GM20000 (cell line): ENCODE measurements at places on chromosomes 2 and 18.

DNA sequence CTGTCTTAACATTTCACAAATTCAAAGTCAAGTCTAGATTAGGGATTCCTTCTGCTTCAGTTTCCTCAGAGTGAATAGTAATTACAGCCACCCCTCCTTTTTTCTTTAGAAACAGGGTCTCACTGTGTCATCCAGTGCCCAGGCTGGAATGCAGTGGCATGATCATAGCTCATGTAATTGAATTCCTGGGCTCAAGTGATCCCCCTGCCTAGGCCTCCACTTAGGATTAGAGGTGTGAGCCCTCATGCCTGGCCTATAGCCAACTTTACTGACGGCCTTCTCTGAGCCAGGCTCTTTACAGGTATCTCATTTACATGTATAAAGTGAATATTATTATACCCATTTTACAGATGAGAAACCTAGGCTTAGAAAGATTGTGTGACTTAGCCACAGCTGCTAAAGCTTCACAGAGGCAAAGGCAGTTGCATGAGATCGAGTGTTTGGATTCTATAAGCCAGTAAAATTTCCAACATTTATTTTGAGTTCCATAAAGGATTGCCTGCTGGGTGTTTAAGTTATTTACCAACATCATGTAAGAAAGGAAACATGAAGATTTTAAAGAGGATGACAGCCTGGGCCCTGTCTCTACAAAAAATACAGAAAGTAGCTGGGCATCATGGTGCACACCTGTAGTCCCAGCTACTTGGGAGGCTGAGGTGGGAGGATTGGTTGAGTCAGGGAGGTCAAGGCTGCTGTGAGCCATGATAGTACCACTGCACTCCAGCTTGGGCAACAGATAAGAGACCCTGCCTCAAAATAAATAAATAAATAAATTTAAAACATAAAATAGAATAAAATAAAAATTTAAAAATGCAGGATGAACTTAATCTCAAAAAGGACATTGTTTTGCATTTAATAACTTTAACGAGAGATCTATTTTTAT, 1.8 kb downstream of the ENOSF1 start:
- DNase-seq: no peak

- no peak for DNase-seq
Observed at GRCh38 chr2:27741673-27742072, 29.8 kb upstream of the MRPL33 start.

- DNase-seq: no peak
Observed at GRCh38 chr18:12247946-12248345, 6.2 kb upstream of the CIDEA start.

DNA sequence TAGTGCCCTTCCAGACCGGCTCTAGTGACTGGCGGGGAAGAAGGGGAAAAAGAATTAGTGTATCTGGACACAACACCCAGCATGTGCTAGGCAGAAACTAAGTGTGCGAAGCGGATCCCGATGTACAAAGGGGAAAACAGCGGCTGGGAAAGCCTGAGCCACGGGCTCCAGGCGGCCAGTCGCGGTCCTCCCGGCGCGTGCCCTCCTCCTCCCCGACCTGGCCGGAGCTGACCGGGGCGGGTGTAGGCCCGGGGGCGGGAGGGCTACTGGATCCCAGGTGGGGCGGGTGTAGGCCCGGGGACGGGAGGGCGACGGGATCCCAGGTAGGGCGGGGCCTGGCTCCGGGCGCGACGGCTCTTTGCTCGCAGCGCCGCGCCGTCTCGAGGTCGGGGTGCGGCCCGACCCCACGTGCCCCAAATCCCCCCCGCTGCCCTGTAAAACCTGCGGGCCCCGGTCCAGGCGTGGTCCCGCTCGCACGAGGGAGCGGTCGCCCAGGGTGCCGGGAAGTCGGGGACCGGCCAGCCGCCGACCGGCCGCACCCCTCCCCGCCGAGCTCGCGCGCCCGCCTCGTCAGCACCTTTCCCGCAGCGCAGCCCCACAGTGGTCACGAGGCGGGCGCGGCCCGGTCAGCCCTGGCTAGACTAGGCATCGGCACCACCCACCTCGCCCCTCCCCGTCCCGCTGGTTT, 48.8 kb downstream of the C2orf42 start:
- DNase-seq: no peak

DNA sequence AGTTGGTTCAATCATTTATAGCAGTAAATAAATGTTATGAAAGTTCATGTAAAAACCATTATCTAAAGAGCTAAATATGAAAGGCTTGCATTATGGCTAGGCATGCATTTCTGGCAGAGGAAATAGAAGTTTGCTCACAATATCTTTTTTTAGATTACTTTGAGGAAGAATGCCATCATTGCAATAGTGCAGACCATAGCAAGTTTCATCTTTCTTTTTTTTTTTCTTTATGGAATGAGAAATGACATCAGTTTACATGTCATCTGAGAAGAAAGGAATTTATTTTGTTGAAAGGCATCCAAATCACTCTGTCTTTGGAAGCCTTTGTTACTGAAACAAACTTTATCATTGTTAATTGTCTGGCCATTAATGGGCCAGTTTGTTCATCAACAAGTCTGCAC, 74.5 kb upstream of the NCKAP5 start:
- DNase-seq: no peak

DNA sequence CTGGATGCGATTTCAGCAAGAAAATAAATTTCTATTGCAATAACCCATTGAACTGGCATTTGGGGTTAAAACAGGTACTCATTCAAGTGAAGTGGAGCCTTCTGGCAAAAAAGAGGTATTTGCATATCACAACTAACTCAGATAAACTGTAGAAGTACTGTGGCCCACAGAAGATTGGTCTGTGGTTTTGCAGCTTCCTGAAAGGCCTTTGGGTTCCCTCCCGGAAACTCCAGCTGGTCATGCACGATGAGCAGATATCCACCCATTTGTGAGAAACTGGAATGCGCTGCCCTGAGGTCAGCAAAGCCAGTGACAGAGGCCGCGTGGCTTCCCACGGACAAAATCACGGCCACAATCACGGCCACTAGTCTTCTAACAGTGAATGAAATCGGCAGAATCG, 106.3 kb downstream of the EPHA4 start:
- DNase-seq: no peak

- no peak for DNase-seq
Observed at GRCh38 chr2:238919307-238919706, 71.4 kb downstream of the TWIST2 start.

DNA sequence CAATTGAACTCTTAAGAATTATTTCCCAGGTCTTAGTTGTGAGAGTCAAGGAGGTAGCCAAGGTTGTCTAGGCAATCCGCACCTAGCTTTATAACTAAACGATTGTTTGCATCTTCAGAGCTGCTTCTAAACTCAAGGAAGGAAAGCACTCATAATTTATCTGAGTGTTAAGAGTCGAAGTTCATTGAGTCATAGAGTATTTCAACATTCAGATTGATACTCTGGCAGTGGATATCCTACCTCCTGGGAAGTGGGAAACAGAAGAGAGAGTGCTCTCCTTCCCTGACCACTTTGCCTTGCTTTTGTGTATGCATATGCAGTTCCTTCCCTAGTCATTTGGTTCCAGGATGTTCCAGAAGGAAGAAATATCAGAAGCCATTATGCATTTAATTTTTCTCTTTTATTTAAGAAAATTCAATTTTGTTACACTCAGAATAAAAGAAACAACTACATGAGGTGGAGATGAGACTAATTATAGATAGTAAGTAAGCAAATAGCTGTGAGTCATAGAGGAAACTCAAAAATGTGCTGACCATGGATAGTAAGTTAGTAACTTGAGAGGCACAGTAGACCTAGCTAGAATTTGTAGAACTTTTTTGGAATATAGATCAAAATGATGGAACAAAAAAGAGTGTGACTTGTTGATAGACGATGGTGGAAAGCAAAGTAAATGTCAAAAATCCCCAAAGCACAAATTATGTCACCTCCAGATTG, 35.4 kb upstream of the FSHR start:
- DNase-seq: no peak

GRCh38 chr2:47029737-47030524, 114.3 kb upstream of the MCFD2 start:
- no peak for DNase-seq

- no peak for DNase-seq
Observed at GRCh38 chr18:55510809-55511208, 77.2 kb downstream of the TCF4 start.

GRCh38 chr2:45778720-45779171, 127.3 kb downstream of the PRKCE start:
- peak; percentile 61 for DNase-seq

DNA sequence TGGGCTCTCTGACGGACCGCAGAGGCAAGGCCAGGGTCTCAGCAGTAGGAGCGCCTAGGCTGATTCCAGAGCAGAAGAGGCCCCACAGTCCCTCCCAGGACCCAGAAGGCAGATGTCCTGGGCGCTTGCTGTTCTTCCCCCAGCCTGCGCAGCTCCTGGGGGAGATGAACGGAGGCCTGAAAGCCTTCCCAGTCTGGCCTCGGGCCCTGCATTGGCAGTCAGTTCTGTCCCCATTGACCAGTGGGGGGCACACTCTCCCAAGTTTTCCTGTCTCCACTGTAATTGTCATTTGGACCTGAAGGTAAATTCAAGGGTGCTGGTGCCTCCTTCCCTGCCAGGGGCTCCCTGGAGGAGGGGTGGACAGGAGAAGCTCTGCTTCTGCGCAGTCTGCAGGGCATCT, 345.7 kb downstream of the CYP26B1 start:
- DNase-seq: no peak

GRCh38 chr2:98441706-98442450, 2.8 kb upstream of the INPP4A start:
- no peak for DNase-seq

DNA sequence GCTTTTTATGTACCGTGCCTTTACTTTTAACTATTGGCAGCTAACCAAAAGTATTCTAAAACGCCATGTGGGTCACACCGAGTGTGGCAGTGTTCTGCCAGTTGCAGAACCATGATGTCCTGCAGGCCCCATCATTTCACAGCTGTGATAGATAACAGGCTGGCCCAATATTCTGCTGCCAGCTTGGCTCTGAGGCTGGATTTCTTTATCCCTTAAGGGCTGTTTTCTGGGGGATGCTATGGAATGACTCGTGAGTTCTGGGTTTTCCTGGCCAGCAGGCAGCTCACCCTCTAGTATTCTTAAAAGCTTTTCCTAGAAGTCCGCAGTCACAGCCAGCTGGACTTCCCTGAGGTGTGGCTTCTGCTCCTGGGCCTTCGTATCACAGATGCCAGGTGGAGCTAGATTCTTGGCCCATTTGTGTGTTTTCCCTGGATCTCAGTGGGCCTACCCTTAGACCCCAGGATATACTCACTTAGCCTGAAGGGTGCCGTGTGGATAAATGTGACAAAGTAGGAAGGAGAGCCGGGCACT, 41.0 kb downstream of the FHOD3 start:
- no peak for DNase-seq

DNA sequence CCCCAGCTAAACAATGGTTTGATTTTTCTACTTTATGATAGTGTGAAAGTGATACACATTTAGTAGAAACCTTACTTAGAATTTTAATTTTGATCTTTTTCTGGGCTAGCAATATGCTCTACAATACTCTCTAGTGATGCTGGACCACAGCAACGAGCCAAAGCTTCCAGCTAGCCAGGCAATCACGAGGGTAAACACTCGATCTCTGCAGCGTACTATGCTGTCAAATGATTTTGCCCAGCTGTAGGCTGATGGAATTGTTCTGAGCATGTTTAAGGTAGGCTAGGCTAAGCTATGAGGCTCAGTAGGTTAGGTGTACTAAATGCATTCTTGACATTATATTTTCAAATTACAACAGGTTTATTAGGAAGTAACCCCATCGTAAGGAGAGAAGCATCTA, 207.5 kb downstream of the LRRTM4 start:
- DNase-seq: no peak

DNA sequence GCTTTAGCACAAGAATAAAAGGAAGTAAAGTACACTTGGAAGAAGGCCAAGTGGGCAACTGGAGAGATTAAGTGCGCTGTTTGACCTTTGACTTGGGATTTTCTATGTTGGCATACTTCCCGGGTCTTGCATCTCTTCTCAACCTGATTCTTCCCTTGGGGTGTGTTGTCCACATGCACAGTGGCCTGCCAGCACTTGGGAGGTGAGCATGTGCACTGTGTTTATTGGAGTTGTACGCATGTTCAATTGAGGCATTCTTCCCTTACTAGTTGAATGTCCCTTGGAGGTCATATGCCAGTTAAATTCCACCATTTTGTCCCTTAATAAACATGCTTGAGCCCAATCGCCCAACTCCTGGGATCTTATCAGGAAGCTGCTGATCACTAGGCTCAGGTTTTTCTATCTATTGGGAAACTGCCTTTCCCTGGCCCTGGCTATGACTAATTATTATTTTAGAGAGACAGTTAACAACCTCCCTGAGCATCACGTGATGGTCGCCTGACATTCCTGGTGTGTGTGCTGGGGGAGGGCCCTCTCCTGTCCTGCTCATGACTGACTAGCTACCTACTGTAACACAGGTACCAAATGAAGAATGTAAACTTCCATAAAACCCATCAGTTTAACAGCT, 62.5 kb upstream of the RAPGEF4 start:
- DNase-seq: no peak

- DNase-seq: no peak
Observed at GRCh38 chr18:26736301-26736700, 129.2 kb downstream of the AQP4 start.

DNA sequence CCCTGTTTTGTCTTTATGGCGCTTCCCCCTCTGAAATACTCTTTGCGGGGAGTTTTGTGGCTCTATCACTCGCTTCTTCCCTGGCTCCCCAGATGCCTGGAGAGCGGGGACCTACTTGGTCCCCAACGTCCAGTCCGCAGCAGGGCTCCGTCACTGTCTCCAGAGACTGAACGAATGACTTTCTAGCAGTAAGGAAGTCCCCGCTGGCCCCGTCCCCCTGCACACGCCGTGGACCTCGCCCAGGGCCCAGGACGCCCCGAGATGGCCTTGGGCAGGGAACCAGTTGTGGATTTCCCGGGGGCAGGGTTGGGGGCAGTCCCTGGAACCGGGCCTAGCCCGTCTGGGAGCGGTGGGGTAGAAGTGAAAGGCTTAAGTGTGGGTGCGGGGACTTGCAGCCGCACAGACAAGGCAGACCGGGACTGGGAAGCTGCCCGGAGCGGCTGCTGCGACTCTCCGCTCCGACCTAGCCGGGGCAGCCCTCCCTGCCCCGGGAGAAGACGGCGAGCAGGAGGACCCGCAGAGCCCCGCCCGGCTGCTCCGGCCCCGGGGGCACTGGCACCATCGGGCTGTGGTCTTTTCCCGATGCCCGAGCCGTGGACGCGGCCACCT, 821 bp upstream of the EPHA4 start:
- peak; percentile 56 for DNase-seq

GRCh38 chr2:44944102-44944951, 2.8 kb downstream of the SIX3 start:
- peak; percentile 28 for DNase-seq
